Uterus (tissue), 4 donors: ENCODE measurements at places on chromosomes 5 and 9. TPM values are rescaled to one million over a fixed set of nuclear protein-coding genes. Genes with fewer than 3 reads are reported as not detected.

The F2RL1 gene
- total RNA-seq = not detected

The MYMK gene
- total RNA-seq = not detected

DNA sequence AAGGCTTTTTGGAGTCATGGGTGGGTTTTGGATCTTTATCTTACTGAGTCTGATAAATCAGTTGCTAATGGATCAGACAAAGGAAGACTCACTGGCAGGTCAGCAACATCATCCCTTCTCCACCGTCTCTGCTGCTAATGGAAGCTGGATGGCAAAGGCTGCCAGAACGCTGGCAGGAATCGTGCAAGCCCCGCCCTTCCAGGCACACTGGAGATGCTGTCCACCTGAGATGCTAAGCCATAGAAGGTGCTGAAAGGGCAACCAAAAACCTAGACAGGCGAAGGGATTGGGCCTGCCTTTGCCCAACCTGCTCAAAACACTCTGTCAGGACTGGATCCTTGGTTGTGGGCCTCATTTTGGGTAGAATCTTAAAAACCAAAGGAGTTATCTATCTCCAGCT is 139.5 kb upstream of the FSTL4 start:
- no peak for DNase-seq
- no peak overlapping the region for H3K4me3 ChIP-seq
- H3K27me3 ChIP-seq = no peaks in the 10 kb centered on the region
- H3K36me3 ChIP-seq = no peaks in the 10 kb centered on the region
- H3K27ac ChIP-seq = no peak overlapping the region

The CDX1 gene
- total RNA-seq = 0.41 TPM

DNA sequence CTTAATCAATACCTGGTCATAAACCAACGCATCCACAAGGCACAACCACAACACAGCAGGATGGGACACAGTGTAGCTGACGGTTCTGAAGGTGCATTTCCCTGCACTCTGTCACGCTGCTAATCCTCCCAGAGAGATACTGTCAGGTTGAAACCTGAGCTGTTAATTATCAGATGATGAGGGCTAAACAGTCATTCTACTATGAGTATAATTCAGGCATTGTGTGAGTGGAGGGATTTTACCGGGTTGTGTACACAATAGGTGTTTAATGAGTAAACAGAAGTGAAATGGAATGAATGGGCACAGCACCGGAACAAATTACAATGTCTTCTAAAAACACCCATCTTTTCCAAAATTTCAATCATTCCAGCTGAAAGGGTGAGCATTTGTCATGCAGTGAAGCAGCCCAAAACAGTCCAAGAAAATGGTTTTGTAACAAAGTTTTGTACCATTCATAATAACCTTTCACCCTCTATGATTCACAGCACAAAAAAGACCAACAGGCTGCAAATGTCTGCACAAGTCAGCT is 71.5 kb downstream of the ABCA1 start:
- H3K36me3 ChIP-seq = no peaks in the 10 kb centered on the region
- no peak for DNase-seq
- no peak overlapping the region for H3K27ac ChIP-seq
- H3K4me1 ChIP-seq = peaks cover 6% of the 10 kb centered on the region

- no peaks in the 10 kb centered on the region for H3K4me1 ChIP-seq
- H3K27me3 ChIP-seq = no peaks in the 10 kb centered on the region
- H3K36me3 ChIP-seq = no peaks in the 10 kb centered on the region
- no peak for DNase-seq
Measured at GRCh38 chr5:30676223-30676840, 517.2 kb upstream of the CDH6 start.

The TRIP13 gene
- total RNA-seq = 10.5 TPM

The SLC26A2 gene
- total RNA-seq = 4.6 TPM

DNA sequence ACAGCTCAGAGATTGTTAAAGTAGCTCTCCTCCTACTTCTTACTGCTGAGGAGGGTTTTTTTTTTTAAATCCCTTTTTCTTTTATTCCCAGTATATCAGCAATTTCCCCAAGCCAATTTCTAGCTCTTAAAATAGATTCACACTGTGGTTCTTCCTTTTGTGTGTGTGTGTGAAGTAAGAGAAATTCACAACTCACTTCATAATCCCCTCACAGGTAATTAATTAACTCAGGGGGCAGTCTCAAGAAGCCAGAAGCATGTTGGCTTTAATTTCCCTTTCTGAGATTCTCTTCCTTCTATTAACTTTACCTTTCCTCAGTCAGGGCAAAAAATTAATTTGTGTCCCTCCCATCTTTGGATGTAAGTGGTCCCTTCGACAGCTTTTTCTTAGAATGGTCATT is 71.0 kb upstream of the HMHB1 start:
- no peak overlapping the region for H3K27ac ChIP-seq
- DNase-seq = no peak
- H3K36me3 ChIP-seq = no peaks in the 10 kb centered on the region
- no peak overlapping the region for H3K4me3 ChIP-seq

DNA sequence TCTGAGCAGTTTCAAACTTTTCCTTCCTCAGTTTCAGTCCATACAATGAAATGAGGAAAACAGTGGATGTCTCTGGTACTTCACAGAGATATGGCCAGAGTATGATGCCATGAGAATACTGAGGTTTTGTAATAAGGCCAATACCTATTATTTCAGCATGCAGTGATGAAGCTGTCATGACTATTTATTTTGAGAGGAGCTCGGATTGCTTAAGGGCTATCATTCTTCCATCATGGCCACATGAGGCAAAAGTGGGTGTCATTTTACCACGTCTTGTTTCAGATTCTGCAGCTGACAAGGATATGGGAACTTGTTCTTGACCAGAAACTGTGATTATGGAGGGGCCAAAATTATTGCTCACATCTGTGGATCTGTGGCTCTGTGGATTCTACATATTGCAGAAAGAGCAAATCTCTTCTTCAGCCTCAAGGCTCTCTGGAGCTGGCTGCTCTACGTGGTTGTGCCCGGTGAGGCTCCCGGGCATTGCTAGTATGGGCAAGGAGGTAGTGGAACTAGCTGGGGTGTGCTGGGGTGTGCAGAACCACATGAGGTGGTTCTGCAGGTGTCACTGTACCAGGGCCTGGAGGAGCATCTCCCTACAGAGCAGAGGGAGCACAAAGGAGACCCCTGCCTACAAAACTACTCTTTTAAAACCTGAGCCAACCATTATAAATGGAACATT is 180.3 kb downstream of the SEMA6A start:
- no peak overlapping the region for H3K27ac ChIP-seq
- no peak for DNase-seq
- H3K36me3 ChIP-seq = no peaks in the 10 kb centered on the region
- no peaks in the 10 kb centered on the region for H3K27me3 ChIP-seq
- no peak overlapping the region for H3K4me3 ChIP-seq

DNA sequence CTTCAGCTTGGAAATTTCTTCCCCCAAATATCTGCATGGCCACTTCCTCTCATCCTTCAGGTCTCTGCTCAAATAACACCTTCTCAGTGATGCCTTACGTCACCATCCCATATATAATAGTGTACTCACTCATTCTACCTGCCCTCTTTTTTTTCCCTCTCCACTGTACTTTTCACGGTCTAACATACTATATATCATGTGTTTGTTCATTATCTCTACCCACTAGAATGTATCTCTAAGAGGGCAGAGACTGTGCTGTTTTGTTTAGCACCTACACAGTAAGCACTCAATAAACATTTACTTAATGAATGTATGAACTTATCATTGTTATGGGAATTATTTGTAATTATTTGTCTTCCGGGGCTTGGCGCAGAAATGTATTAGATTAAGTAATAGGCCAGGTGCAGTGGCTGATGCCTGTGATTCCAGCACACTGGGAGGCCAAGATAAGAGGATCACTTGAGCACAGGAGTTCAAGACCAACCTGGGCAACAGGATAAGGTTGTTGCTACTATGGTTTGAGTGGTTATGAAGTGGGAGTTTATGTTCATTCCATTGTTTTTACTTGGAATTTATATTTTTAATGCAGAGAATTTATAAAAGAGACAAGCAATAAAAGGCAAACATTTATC is 6.0 kb upstream of the IL13 start:
- no peak for DNase-seq
- H3K27ac ChIP-seq = no peak overlapping the region
- H3K27me3 ChIP-seq = peaks cover 10% of the 10 kb centered on the region
- no peaks in the 10 kb centered on the region for H3K36me3 ChIP-seq
- H3K4me1 ChIP-seq = peaks cover 11% of the 10 kb centered on the region
- H3K4me3 ChIP-seq = no peak overlapping the region

The HNRNPK gene
- total RNA-seq = 785 TPM

The VCAN gene
- total RNA-seq = 58.2 TPM

The RETREG1 gene
- 0.51 TPM for total RNA-seq

DNA sequence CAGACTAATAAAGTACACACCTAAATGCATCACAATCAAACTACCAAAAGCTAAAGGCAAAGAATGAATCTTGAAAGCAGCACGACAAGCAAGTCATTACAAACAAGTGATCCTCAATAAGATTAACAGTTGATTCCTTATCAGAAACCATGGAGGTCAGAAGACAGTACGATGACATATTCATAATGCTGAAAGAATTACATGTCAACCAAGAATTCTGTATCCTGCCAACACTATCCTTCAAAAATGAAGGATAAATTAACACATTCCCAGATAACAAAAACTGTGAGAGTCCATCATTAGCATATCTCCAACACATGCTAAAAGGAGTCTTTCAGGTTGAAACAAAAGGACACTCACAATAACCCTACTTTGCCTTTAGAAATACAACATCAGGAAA is 39.4 kb downstream of the NR3C1 start:
- H3K36me3 ChIP-seq = no peaks in the 10 kb centered on the region
- no peak overlapping the region for H3K27ac ChIP-seq
- no peak for DNase-seq
- no peaks in the 10 kb centered on the region for H3K4me1 ChIP-seq

GRCh38 chr5:159928122-159928909 is 12.0 kb downstream of the ADRA1B start:
- no peak for DNase-seq
- H3K36me3 ChIP-seq = no peaks in the 10 kb centered on the region
- H3K4me3 ChIP-seq = no peak overlapping the region
- H3K27ac ChIP-seq = no peak overlapping the region

DNA sequence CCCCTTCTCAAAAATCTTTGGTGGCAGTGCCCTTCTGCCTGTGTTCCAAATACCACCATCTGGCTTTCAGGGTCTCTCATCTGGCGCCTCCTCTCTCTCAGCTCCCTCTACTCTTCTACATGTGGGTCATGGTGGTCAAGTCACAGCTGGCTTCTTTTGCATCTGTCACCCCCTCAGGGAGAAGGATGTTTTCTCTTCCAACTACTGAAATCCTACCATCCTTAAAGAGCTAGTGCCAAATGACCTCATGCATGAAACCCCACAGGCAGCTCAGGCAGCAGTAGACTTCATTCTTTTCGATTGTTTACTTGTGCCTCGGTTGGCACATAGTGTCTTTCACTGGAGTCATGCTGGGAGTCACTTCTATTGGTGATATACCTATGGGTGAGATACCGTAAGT is 219.2 kb downstream of the DCP2 start:
- no peak overlapping the region for H3K27ac ChIP-seq
- H3K36me3 ChIP-seq = no peaks in the 10 kb centered on the region
- no peaks in the 10 kb centered on the region for H3K27me3 ChIP-seq
- no peaks in the 10 kb centered on the region for H3K4me1 ChIP-seq

DNA sequence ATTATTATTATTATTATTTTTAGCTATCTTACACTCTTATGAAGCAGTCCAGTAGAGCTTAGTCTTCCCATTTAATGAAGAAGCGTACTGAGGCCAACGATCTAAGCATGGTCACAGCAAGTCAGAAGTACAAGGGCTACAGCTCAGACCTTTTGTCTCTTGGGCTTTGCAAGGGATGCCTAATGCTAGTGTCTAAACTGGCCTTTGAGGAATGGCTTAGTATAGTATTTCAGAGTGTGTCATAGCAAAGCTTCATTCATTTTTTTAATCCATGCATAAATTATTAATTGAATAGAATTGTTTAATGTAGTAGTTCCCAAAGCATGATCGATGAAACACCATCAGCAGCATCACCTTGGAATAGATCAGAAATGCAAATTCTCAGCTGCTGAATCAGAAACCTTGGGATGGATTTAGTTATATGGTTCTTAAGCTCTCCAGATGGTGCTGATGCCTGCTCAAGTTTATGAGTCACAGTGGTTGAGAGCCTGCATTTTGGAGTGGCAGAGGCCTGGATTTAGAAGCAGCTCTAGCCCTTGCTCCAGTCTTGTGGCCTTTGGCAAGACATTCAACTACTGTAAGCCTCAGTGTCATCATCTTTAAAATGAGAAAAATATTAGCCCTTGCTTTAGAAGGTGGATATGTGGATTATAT is 6.1 kb downstream of the IL12B start:
- H3K4me3 ChIP-seq = no peak overlapping the region
- no peak for DNase-seq
- no peaks in the 10 kb centered on the region for H3K27me3 ChIP-seq
- H3K36me3 ChIP-seq = no peaks in the 10 kb centered on the region

The PHF24 gene
- total RNA-seq = 1.5 TPM

The SPATA31A3 gene
- total RNA-seq = not detected

DNA sequence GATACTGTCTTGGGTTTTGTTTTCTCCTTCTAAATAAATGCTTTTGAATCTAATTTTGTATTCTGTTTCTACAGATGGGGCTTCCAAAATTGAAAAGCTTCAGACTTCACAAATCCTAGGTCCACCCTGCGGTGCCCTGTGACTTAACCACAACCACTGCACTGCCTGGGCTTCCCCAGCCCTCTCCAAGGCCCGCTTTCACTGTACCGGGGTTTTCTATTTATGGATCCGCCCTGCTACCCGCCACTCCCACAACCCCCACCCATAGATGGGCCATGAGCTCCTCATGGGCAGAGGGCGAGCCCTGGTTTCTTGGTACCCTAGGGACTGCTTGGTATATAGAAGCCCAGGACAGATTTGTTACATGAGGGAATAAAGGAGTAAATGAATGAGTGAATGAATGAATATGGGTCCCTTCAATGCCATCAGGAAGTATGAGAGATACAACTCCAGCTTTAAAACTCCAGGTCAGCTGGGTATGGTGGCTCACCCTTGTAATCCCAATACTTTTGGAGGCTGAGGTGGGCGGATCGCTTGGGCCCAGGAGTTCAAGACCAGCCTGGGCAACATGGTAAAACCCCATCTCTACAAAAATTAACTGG is 39.8 kb upstream of the NEK6 start:
- no peaks in the 10 kb centered on the region for H3K36me3 ChIP-seq
- DNase-seq = no peak
- no peaks in the 10 kb centered on the region for H3K4me1 ChIP-seq
- no peak overlapping the region for H3K4me3 ChIP-seq
- no peak overlapping the region for H3K27ac ChIP-seq
